ENCODE measurements at places on chromosomes 2 and 18.

- no peak for DNase-seq
These were observed 74.1 kb downstream of the MMADHC start for GRCh38 chr2:149513461-149513860.

GRCh38 chr18:49193897-49194296, 243.1 kb upstream of the SMAD7 start:
- DNase-seq: no peak

DNA sequence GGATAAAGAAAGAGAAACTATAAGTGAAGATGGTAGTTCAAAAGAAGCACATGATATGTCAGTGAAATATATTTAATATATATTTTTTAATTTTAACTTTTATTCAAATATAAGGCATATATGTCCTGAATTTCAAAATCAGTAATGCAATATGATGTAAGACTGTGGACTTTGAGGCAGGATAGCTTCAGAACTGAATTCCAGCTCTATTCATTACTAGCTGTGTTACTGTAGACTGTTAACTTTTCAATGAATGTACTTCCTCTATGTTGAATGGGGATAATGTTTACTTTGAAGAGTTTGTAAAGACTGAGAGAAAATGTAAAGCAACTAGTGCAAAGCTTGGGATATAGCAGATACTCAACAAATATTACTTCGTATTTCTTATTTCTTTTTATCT, 112.6 kb downstream of the PMS1 start:
- no peak for DNase-seq

DNA sequence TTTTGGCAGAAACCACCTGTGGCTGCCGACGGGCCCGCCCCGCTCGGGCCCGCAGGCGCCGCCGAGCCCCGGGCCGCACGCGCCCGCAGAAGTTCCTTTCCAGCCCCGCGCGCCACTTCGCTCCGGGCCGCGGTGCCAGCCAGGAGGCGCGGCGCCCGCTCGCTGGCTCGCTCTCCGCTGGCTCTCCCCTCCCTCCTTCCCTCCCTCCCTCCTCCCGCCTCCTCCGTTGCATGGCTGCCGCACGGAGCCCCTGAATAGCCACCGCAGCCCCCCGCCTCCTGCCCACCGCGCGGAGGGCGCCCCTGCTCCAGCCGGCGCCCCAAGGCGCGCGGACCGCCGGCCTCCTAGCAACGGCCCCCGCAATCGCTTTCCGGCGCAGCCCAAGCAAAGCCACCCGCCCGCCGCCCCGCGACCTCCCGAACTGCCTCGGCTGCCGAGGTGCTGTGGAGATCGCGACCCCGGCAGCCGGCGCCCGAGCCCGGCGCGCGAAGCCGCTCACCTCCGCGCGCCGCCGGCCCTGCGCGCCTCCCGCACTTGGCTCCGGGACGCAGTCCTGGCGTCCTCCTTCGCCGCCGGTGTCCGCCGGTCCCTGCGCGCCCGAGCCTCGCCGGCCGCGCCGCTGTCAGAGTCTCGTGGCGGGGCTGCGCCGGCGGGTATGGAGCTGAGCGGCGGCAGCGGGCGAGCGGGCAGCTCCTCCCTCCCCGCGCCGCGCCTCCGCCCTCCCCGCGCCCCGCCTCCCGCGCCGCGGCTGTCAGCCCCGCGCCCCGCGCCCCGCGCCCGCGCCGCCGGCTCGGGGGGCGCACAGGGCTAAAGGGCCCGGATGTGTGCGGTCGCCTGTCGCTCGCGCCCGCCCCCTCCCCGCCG, at the start of gene ZBTB7C:
Gene ZBTB7C, minus strand, starts transcription at position 657 of the 864 bp plus-strand sequence.
- DNase-seq: peak; percentile 46

- no peak for DNase-seq
These were observed 280.8 kb upstream of the NRP2 start for GRCh38 chr2:205401511-205401910.
